Suppressor macrophage treated with lipopolysaccharide for 1 hour (primary cell): ENCODE measurements at places on chromosomes 6 and 20.

DNA sequence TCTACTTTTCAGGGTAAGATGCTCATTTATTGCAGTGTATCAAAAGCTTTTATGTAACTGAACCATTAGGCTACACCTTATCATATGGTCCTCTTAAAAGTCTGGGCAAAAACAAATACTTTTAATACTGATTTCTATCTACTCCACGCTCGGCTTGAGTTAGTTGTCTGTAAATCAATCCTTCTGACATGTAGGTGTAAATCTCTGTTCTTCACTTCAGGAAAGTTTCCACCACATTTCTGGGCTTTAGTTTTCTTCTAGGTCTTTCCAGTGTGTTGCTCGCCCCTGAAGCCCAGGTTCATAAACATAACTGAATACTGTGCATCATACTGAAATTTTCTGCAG, 89.2 kb upstream of the RNF217 start:
- DNase-seq = no peak

DNA sequence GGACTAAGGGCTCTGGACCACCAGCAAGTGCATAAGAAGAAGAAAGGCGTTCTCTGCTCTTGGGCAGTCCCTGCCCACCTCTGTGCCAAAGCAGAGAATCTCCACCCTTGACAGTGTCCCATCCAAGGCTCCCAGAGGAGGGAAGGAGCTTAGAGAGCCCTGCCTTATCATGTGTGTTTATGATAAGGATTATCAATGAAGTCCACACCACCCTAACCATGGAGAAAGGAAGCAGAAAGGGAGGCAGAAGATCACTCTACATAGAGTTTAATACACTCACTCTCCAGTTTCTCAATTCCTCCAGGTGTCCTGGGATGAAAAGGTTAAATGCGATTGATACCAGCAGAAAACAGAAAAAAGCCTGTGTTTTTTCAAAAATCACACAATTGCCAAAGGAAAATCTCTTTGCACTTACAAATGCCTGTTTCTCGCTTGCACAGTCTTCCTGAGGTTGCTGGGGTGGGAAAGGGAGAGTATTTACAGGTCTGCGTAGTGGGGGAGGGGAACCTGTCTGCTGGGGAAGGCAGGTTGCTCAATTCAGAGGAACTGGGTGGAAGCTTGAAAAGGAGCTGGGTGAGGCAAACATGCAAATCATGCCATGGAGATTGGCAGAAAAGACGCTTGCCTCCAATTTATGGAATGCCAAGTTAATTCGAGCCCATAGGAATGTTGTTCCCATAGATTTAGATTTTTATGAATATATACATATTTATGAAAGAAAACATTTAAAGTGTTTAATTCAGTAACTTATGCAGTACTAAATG, 104.0 kb downstream of the EYA2 start:
- peak; percentile 12 for DNase-seq

DNA sequence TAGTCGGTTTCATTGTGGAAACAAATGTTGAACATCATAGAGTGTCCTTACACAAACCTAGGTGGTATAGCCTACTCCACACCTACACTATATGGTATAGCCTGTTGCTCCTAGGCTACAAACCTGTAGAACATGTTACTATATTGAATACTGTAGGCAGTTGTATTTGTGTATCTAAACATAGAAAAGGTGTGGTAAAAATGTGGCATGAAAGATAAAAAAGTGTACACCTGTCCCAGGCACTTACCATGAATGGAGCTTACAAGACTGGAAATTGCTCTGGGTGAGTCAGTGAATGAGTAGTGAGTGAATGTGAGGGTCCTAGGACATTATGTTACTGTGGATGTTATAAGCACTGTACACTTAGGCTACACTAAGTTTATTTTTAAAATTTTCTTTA, 103.0 kb downstream of the ZFAND3 start:
- no peak for DNase-seq

GRCh38 chr6:99613705-99614429, 7.2 kb downstream of the PRDM13 start:
- no peak for DNase-seq

DNA sequence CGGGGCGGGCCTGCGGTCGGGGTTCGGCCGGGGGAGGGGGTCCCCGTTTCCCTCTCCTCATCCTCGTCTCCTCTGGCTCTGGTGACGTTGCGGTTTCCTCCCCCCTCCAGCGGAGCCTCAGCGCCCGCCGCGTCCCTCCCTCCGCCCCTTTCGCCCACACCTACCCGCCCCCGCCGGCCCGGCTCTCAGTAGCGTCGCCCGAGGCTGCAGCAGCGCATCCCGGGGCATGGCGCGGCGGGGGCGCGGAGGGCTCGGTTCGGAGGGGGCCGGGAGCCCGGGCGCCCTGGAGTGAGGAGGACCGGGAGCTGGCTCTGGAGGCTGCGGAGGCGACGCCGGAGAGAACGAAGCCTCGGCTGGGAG, at the start of gene DSE:
DSE (plus strand) TSS at position 188 of the 360 bp plus-strand sequence. CDS start 28,304 bp downstream, outside the sequence.
- DNase-seq = peak; percentile 94

DNA sequence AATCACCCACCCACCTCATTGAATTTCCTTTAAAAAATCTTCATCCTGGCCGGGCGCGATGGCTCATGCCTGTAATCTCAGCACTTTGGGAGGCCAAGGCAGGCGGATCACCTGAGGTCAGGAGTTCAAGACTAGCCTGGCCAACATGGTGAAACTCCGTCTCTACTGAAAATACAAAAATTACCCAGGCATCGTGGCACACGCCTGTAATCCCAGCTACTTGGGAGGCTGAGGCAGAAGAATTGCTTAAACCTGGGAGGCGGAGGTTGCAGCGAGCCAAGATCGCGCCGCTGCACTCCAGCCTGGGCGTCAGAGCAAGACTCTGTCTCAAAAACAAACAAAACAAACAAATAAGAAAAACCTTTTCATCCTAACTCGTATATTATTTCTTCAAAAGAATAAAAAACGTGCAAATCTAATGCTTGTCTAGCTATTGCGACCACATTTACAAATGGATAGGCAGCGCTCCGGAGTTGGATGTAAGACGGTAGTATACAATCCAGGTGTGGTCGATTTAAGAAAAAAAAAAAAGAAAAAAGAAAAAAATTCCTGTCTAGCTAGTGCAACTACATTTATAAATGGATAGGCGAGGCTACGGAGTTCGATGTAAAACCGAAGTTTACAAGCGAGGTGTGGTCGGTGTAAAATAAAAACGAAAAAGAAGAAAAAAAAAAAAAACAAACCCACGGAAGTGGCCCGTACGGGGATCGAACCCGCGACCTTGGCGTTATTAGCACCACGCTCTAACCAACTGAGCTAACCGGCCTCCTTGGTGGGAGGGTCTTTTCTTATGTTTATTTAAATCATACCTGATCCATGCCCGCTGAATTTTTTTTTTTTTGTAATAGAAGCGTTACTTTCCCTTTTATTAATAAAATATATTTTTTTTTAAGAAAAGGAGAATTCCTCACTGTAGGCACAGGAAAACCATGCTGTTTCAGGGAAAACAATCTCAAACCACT, 70.7 kb upstream of the PRSS16 start:
- peak; percentile 73 for DNase-seq

DNA sequence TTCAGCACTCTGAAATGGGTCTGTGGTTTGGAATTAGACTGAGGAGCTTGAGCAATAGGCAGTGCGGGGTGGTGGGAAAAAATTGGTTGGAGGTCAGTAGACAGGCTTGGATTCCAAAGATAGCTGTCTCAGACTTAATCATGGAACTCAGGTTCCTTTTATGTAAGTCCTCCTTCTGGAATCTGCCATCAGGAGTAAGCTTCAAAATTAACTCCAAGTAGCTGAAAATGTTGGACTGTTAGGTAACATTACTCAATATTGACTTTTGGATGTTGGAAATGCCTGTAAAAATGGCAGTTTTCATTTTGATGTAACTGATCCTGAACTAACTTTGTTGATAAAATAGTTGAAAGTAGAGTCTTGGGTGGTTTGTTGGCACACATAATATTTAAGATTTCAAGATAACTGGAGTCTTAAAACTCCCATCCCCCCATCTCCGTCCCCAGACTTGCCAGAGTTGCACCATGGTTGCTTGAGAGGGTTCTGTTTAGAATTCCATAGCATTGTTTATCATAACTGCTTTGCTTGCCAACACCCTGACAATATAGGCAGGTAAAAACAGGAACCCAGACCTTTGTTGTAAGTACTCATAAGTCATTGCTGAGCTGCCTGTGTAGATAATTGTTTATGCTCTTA, 83.0 kb downstream of the PHF20 start:
- no peak for DNase-seq

DNA sequence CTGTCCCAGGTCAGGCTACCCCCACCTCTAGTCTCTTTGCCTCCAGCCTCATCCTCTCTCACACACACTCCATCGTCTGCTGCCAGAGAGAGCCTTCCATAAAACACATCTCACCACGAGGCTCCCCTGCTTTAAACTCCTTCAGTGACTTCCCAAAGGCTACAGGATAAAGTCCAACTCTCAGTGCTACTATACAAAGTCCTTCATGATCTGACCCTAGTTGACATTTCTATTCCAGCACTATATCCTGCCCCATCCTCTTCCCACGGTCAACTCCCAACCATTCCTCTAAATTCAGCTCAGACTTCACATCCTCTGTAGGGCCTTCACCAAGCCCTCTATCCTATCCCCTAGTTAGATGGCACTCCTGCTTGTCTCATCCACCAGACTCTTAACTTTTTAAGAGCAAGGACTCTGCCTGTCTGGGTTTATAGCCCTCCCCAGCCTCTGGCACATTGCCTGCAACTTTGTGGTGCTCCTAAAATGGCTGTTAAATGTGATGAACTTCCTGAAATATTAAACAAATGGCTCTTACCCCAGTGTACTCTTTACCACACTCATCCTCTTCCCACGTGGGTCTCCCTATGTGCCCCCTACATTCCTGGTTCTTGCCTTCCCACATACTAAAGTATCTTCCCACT, 36.1 kb downstream of the KIF16B start:
- no peak for DNase-seq

DNA sequence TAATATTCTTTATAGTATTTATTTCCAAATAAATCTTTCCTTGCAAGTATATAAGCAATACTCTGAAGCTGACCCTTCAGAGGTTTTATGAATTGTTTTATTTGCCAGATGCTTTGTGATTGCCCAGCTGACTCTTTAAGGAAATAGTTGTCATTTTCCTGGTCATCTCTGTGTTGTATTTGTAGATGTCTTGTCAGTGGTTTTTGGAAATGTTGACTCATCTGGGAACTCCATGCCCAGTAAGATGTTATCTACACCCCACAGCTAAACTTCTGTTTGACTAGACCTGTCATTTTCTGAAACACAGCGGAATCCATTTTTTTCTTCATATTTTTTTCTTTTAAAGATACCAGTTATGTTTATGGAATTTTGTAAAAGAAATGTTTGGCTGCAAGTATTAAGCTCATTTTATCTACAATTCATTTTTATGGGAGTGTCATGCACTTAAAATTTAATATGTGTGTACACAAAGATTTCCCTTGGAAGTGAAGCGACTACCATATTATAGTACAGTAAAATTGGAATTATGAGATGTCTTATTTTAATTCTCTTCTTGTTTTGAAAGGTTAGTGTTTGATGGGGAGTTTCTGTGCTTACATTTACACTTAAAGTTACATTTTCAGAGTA, 491.0 kb downstream of the NKAIN2 start:
- DNase-seq = no peak

GRCh38 chr20:53352727-53353440, 240.8 kb downstream of the ZNF217 start:
- DNase-seq = no peak

DNA sequence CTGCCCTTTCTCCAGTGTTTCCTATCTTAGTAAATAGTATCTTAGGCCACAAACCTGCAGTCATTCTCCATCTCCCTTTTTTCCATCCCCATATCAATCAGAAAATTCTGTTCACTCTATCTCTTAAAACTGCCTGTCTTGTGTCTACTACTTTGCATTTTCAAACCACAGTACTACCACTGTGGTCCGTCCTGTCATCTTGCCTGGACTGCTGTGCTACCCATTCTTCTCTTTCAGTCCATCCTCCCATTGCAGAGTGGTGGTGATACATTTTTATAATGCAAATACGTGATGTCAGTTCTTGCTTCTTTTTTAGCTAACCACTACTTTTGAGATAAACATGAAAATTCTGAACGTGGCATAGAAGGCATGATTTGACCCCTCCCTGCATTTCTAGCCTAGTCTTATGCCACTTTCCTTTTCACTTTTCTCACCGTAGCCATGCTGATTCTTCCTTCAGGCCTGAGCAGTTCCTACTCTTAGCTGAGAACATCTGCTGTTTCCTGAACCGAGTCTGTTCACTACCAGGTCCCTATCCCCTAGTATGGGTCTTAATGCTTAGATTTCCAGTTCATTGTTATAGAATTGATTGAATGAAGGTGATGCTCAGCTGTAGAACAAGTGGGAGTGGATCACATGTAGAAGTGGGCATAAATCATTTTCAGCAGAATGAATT, 13.8 kb downstream of the TBPL1 start:
- DNase-seq = no peak

DNA sequence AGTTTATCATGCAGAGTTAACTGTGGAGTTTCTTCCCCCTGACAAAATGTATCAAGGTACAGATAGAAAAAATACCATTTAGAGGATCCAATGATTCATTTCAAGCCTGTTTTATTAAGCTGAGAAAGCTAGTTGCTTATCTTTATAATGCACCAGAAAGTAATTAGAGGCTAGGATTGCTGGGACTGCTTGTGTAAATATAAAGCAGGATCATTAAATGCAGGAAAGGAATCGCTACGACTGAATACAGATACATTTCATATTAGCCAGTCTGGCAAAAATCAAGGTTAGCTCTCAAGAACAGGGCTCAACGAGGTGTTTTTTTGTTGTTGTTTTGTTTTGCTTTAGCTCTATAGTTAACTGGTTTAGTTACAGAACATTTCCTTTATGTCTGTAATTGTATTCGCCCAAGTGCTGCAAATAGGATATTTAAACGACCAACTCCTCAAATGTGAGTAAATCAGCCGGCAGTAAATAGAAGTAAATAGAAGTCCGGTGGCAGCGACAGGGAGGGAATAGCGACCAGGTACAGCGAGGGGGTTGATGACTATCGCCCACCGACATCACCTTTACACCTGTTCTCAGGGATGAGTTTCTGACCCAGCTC, 748 bp downstream of the UBE2J1 start:
- no peak for DNase-seq

DNA sequence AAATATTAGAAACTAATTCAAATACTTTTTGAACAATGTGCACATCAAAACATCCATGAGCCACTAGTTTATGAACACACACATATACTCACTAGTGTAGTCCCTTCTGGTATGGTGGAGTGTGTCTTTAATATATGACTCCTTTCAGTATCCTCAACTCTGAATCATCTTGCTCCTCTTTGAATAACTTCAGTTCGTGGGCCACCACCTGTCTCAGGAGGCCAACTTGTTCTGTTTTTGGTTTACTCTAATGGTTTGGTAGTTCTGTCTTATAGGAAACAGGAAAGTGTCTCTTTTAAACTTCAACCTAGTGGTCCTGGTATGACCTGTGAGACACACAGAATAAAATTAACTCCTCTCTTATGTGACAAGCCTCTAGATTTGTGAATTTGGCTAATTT, 55.6 kb downstream of the ZNF292 start:
- DNase-seq = no peak

DNA sequence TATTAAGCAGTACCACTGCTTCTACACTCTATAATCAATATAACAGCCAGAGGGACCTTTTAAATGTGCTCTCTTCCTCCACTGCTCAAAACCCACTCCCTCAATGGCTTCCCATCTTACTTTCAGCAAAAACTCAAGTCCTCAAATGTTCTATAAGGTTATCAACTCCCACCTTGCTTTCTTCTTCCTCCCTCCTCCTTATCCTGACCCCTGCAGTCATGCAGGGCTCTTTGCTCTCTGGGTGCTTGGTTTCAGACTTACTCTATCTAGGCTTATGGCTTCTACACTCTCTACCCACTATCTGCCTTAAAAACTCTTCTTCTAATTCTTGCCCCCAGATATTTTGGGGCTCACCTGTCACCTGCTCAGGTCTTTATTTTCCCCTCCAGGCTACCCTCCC, 5.3 kb downstream of the ARHGAP18 start:
- no peak for DNase-seq

GRCh38 chr20:48626226-48626937, 201.4 kb downstream of the PREX1 start:
- DNase-seq = peak; percentile 94
